ENCODE measurements at places on chromosomes 16 and 17.

DNA sequence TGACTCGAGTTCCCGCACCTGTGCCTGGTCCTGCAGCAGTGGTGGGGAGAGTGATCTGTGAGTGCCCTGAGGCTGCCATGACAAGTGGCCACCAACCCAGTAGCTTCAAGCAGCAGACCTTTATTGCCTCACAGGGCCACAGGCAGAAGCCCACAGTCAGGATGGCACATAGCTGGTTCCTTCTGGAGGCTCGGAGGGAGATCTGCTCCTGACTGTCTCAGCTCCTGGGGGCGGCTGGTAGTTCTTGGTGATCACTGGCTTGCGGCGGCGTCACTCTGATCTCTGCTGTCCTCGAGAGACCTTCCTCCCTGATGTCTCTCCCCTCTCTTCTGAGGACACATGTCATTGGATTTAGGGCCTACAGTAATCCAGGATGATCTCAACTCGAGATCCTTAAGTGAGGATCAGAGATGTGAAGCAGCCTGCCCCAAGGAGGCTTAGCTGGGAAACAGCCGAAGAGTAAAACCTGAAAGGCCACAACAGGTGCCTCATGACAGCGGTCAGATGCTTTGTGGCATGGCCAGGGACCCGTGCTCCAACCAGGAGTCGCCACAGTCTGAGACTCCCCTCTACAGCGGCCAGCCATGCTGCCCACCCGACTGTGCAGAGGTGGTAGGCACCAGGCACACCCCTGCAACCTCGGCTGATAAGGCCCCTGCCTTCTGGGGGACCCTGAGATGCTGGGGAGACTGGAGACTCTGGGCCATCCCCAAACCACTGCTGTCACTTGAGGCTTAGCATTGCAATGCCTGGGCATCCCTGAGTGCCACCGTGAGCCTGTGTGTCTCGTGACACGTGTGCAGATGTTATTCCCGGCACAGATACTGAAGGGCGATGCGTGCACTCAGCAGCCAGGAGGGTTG lies 30.0 kb upstream of the SLC38A10 start:
- DNase-seq: no peak

- DNase-seq: no peak
Observed at GRCh38 chr17:81470270-81470943, 42.2 kb downstream of the ACTG1 start.

DNA sequence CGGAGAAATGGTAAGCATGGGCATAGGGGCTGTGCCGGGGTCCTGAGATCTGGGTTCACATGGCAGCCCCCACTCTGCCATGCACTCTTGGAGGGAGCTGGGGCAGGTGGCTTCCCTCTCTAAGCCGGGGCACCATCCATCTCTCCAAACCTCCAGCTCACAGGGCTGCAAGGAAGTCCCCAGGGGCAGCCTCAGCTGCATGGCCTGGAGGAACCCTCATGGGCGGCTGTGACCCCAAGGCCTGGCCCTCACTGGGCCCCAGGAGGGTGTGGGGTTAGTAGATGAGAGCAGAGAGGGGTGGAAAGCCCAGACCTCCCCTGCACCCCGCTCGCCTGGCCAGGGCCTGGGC lies 2.6 kb downstream of the CTRB2 start:
- DNase-seq: no peak

DNA sequence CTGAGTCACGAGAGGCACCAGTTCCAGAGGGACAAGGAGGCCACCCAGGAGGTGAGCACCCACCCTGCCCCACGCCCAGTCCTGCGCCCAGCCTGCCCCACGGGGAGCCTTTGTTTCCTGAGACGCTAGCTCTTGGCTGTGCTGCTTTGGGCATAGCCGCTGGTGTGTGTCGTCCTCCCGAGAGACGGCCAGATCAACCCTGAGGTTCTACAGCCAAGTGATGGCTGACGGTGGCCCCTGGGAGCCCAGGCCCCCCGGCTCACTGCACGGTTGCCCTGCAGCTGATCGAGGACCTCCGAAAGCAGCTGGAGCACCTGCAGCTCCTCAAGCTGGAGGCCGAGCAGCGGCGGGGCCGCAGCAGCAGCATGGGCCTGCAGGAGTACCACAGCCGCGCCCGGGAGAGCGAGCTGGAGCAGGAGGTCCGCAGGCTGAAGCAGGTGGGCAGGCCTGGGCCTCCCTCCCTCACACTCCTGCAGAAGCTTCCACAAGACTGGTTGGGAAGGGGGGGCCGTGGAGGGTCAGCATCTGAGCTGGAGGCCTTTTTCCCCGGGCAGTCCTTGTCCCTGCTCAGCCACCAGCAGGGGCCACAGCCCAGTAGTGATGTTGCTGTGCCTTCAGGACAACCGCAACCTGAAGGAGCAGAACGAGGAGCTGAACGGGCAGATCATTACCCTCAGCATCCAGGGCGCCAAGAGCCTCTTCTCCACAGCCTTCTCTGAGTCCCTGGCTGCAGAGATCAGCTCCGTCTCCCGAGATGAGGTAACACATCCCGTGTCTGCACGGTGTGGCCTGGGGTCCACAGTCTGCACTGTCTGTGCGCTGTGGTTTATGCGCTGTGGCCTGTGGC lies 7.4 kb upstream of the CAPN15 start:
- DNase-seq: no peak

- DNase-seq: no peak
Observed at GRCh38 chr17:58231641-58232040, 6.7 kb upstream of the LPO start.

DNA sequence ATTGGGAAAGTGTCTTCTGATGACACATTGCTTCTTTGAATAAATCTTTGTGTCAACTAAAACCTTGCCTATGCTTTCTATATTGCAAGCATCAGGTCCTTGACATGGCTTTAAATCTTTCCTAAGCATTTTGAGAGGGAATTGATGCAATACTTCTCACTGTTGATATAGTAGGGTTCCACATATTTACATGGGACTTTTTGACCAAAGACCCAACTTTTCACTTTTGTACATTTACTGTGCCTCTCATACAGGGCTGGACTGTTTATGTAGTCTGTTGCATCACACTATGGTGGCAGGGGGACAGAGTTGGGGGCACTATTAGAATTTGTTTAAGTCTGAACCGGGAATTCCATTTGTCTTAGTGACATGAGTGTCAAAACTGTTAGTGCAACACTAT lies 308.5 kb upstream of the TBX2 start:
- no peak for DNase-seq

- DNase-seq: no peak
Observed at GRCh38 chr17:48517478-48517877, 13.3 kb downstream of the HOXB1 start.

DNA sequence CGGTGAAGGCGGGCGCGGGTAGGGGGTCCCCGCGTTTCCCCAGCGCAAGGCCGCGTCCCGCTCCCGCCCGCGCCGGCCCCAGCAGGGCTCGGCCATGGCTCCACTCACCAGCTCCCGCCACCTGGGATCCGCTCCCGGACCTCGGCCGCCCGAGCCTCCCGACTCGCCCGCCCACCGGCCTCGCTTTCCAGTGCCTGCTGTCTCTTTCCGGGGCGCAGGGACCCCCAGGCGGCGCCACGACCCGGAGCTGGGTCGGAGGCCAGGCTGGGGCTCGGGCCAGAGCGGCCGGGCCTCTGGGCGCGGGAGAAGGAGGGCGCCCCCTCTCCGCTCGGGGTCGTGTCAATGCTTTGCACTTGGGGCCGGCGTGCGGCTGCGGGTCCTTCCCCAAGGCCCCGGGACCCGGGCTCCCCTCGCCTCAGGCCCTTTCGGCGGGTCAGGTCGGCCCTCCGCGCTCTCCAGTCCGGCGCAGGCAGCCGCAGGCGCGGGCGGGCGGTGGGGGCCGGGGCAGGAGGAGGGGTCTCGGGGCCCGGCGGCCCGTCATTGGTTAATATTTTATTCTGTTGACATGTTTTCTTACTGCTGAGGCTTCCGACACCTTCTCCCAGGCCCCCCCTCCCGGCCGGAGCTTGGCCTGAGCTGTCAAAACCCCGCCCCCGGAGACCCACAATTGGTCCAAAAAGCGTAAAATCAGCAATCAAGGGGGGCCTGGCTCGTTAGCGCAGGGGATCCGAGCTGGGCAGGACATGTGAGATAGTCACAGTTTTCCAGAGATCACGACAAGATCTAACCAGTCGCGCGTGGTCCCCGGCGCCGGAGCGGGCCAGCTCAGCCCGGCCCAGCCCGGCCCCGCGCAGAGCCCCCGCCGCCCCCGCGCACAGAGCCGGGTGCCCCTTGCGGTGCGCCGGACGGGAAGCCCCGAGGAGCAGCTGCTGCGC lies at the start of gene TBX2:
Gene TBX2 (plus strand): TSS at position 713 of the 935 bp plus-strand sequence. CDS start 334 bp downstream, outside the sequence.
- no peak for DNase-seq

DNA sequence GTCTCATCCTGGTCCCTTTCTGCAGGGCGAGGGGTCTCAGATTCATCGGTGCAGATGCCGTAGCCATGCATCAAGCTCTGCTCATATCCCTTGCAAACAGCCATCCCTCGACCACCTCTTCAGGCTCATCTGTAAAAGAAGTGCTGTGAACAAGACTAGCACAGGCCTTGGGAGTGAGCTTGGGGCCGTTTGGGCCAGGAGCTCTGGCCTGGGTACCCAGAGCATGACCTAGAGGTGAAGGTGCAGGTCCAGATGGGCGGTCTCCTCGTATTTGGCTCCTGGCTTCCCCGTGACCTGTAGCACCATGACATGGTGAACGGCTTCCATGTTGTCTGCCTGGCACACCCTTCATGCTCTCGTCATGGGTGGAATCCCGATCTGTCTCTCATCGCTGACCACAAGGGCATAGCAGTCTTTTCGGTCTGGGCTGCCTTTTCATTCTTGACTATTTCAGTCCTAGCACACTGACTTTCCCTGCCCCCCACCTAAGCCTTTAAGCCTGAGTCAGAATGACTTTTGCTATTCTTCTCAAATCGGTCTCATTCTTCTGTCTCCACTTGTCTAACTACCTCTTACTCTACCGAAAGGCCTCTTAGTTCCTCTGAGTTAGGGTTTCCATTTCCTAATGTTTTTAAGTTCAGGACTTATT lies 216.0 kb downstream of the FOXL1 start:
- no peak for DNase-seq

- peak; percentile 50 for DNase-seq
Observed at GRCh38 chr17:31596382-31597323, 205.2 kb downstream of the RAB11FIP4 start.

DNA sequence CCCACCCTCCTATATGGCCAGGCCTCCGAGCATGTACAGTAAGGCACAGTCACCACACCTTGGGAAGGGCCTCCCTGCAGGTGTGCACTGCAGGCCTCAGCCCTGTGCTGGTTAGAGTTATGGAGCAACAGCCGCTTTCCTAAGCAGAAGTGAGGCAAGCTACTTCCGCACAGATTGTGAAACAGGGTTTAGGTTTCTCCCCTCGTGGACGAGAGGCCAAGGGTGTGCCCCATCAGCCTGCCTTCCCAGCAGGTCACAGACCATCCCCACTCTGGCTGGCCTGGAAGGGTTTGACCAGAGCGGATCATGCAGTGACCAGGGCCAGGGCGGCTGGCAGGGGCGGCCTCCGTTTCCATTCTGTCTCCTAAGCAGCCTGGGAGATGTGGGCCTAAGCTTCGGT lies 4.7 kb downstream of the MSRB1 start:
- no peak for DNase-seq

- DNase-seq: no peak
Observed at GRCh38 chr16:84072014-84072413, 29.4 kb upstream of the SLC38A8 start.

- DNase-seq: no peak
Observed at GRCh38 chr17:31687505-31688126, 171.4 kb downstream of the COPRS start.

DNA sequence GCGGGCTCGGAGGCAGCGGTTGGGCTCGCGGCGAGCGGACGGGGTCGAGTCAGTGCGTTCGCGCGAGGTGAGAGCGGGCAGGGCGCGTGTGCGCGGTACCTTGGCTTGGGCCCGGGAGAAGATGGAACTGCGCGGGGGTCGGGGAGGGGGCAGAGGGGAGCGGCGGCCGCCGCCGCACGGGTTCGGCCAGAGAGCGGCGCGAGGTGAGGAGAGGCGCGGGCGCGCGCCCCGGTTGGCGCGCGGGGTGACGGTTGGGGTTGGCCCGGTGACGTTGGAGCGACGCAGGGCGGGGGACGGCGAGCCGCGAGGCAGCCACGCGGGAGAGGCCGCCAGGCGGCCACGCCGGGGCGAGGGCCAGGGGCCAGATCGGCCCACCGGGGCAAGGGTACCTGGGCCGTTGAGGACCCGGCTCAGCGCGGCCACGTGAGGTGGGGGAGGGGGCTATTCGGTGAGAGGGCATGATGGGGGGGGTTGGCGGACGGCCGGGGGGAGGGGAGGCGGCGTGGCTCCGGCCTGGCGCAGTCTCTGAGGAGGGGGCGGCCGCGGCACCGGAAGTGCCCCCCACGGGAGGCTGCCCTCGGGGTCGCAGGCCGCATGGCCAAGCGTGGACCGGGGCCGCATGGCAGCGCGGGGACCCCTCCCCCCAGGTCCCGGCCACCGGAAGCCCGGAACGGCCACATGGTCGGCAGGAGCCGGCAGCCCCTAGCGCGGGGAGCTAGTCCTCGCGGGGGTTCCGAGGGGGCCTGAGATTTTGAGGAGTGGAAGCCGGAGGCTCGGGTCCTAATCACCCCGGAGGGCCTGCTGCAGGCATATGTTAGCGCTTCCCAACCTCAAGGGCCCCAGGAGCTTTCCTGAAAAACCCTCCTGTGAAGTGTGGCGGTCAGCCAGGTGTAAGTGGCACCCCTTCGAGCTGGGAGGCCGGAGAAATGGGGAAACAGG lies 527 bp downstream of the EIF5A start:
- DNase-seq: no peak

- no peak for DNase-seq
Observed at GRCh38 chr16:72469932-72470331, 298.0 kb upstream of the PMFBP1 start.

GRCh38 chr16:79168321-79168720 lies 432.2 kb downstream of the MAF start:
- DNase-seq: no peak

DNA sequence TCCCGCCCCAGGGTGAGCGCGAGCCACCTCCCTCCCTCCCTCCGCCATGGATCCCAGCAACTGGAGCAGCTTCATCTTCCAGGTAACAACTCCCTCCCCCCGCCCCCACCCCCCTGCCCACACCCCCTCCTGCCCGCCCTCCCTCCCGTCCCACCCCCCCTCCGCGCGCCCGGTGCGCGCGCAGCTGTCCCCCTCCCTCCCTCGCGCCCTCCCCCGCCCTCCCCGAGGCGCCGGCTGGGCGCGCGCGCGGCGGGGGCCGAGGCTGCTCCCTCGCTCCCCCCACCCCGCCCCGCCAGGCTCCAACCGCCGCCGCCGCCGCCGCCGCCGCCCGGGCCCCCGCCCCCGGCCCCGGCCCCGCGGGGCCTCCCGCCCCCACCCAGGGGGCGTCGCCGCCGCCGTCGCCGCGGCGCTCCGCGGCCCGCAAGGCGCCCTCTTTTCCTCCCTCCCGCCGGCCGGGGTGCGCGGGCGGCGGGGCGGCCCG lies at the start of gene MAZ:
Gene MAZ (plus strand): TSS at position 431 of the 481 bp plus-strand sequence. CDS start 173 bp downstream, outside the sequence.
- no peak for DNase-seq

Measured in GM12891 (cell line).